Stimulated activated CD4-positive, alpha-beta T cell treated with anti-CD3 and anti-CD28 coated beads, Interleukin-2, amount 100 ng/mL, for 24 hours (primary cell): ENCODE measurements at places on chromosomes 11 and 22.
A peak's percentile ranks its signal among the peaks of the same experiment; 100 is the strongest.

DNA sequence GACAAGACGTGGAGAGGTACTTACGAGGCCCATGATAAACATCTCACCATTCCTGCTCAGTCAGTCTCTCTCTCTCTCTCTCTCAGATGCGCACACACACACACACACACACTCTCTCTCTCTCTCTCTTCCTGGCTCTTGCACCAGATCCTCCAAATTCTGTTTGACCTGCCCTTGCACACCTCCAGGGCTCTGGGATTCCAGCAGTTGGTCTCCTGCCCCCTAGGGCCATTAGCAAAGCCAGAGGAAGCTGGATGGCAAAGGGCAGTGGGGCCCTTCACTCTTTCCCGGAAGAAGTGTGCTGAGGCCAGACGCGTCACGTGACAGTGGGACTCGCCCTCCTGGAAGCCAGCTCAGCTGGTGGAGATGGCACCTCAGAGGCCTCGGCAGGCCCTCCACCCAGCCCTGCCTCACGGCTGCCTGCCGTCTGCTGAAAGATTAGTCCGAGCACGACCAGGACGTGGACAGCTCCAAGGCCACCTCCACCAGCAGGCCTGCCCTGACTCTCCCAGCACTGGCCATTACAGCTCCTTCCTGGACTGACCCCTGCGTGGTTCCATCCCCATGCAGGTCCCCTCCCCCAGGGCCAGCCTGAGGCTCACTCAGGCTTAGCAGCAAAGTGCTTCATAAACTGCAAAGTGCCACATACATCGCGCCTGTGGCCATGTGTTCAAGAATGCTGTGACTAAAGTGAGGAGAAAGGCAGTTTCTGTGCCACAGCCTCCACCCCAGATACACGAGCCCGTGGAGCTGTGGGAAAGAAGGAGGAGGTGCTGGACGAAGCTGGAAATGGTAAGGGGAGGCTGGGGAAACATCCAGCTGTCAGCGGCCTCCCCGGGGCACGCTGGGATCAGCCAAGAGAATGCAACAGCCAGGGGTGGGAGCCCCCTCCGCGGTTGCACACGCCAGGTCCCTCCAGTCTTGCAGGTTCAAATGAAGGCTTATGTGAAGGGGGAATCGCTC lies 3.7 kb downstream of the PDGFB start:
- DNase-seq: peak; percentile 52

DNA sequence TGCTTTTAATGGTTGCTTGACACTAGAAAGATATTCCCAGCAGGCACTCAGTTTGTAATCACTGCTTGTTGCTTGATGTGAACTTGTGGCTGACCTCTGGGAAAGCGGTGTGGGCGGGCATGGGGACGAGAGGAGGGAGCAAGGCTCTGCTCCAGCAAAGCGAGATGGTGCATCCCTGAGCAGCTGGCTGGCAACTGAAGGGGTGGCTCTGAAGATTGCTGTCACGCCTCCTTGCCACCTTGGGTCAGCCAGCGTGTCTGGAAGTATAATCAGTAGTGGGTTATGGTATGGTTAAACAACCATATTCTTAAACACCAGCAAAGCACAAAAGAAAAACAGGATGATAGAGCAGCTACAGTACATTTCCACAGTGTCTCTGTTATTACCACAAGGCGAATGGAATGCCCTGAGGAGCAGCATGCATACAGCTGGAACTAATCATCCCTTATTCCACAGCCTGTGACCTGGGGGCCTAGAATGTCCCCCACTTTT lies 124.5 kb downstream of the TRIM44 start:
- no peak for DNase-seq

- no peak for DNase-seq
Measured at GRCh38 chr11:72771507-72771906, 19.3 kb upstream of the ARAP1 start.

GRCh38 chr11:11973866-11974265 lies 34.6 kb downstream of the DKK3 start:
- DNase-seq: no peak

- DNase-seq: peak; percentile 89
Measured at GRCh38 chr11:43311791-43312607, at the start of gene API5. TSS of gene API5 (plus strand) at chr11:43311996. CDS start at chr11:43312128, 132 bp downstream.

DNA sequence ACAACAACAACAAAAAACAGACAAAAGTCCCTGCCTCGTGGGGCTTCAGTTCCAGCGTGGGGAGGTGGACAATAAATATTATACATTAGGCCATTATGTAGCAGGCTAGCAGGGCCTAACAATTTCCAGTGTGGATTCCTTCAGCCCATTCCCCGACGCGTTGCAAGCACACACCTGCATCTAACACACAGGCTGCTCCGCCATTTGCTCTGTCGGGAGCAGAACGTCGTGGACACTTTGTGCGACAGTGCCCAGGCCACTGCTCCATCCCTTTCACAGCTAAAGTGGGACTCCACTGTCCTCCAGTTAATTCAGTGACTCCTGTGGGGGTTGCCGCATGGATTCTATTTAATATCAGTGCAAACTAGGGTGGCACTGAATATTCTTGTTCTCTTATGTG lies 10.9 kb upstream of the FGF3 start:
- no peak for DNase-seq

GRCh38 chr22:39739338-39740027 lies 154.1 kb downstream of the ENTHD1 start:
- no peak for DNase-seq

DNA sequence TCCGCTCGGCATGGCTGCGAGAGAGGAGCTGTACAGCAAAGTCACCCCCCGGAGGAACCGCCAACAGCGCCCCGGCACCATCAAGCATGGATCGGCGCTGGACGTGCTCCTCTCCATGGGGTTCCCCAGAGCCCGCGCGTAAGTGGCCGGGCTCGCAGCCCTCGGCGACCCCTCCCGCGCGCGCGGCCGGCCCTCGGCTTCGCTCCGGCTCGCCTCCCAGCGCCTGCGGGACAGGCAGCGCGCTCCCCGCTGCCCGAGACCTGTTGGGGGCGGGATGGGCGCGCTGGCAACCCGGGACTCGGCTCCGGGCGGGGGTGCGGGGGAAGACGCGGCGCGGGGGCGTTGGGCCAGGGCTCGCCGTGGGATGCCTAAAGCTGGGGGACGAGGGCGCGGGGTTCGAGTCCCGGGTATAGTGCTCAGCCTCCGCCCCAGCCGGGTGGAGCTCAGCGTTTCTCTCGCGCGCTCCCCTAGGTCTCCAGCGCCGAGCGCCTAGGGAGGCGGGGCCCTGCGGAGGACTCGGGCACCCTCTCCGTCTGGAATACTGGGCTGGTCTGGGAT lies 630 bp downstream of the UBASH3B start:
- DNase-seq: peak; percentile 57

DNA sequence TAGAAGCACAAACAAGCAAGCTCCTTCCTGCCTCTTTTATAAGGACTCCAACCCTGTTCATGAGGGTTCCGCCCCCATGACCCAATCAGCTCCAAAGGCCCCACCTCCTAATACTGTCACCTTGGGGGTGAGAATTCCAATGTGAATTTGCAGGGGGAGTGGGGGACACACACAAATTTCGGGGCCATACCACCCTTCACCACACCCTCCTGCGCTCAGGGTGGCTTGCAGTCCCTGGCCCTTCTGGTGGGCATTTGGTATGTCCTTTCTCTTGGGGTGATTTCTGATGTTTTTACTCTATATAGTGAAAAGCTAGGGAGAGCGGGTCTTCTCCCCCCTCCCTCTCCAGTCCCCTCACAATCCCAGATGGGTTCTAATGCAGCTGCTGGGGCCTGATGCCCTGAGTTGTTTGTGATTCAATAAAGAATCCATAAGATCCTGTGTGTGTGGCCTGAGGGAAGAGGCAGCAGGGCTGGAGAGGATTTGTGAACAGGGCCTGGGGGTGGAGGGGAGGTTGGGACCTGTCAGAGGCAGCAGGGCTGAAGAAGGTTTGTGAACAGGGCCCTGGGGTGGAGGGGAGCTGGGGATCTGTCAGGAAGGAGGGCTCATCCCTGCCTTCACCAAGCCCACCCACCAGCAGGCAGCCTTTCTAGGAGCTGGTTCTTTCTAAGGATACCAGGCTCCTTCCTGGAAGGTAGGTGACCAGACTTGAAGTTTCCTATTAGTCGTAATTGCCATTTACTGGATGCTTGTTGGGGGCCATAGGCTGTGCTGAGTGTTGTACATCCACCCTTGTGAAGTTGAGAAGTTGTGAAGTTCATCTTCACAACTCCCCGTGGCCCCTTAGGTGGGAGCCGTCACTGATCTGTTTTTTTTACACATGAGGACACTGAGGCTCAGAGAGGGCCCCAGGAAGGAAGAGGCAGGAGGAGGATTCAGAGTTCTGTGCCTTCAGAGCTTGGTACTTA lies 7.9 kb downstream of the SLC35C1 start:
- DNase-seq: no peak

GRCh38 chr11:2085251-2086066 lies 53.7 kb downstream of the IGF2 start:
- DNase-seq: no peak

DNA sequence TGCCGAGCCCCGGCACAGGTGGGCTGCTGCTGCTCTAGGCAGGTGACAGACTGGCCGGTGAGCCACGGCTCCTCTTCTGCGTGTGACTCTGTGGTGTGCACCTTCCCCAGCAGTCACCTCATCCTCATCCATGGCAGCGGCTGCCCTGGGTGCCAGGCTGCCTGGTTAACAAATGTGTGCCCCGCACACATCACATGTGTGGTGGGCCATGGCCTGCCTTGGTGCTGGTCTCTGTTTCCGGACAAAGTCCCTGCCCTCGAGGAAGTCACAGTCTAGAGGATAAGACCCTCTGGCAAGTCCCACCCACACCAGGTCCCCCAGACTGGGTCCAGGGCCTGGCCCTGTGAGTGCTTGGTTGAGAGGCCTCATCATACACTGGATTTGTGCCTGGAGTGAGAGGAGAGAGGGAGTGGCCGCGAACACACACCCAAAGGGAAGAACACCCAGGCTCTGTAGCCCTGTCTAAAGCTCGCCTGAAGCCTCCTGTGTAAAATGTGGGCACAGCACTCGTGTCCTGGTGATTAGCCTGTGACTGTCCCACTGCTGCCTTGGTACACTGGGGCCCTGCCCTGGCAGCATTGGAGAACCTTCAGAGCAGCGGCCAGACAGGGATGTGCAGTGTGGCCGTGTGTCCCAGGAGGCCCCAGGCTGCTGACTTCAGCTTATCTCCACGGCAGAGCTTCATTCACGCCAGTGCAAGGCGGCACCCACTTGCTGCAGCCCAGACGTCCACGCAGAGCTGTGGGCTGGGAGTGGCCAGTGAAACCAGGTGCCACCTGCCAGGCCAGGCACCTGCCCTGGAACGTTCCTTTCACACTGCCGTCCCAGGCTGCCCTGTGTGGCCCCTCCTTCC lies 269.9 kb downstream of the TBC1D22A start:
- DNase-seq: no peak

GRCh38 chr22:38075961-38076360 lies 8.0 kb downstream of the SLC16A8 start:
- DNase-seq: no peak

GRCh38 chr11:103170865-103171264 lies 61.6 kb downstream of the DYNC2H1 start:
- DNase-seq: no peak

- DNase-seq: no peak
Measured at GRCh38 chr11:36364551-36365325, 68.7 kb downstream of the PRR5L start.

- DNase-seq: no peak
Measured at GRCh38 chr11:67644042-67644441, 4.5 kb upstream of the TBX10 start.
